ENCODE measurements at places on chromosomes 16 and 17. TPM values are rescaled to one million over a fixed set of nuclear protein-coding genes. Genes with fewer than 3 reads are reported as not detected.

Gene IGF2BP1
- 601 TPM for total RNA-seq

Gene RNF157
- total RNA-seq, result 29.3 TPM

Gene PPL
- total RNA-seq, result 61.5 TPM

Gene MRC2
- total RNA-seq, result 5.7 TPM

Gene CNTNAP4
- not detected for total RNA-seq

Gene CCL16
- total RNA-seq, result not detected

Gene PLA2G10
- 1.00 TPM for total RNA-seq

Gene DEXI
- total RNA-seq, result 23.0 TPM

Gene CYBA
- total RNA-seq, result 351 TPM

Gene KRT24
- not detected for total RNA-seq

Gene CRHR1
- total RNA-seq, result not detected

Gene APOBR
- 0.61 TPM for total RNA-seq

Gene EVI2A
- total RNA-seq, result not detected

Gene ZNF469
- 0.12 TPM for total RNA-seq

Gene MILR1
- not detected for total RNA-seq
